Glutamatergic neuron (in vitro differentiated cells): ENCODE measurements at places on chromosomes 3 and 15. TPM values are rescaled to one million over a fixed set of nuclear protein-coding genes. Genes with fewer than 3 reads are reported as not detected.

Gene GOLGA8S
- not detected for total RNA-seq

- H3K27me3 ChIP-seq = no peaks in the 10 kb centered on the region
- H3K27ac ChIP-seq = no peak overlapping the region
- no peak for DNase-seq
- H3K4me1 ChIP-seq = no peaks in the 10 kb centered on the region
- H3K4me3 ChIP-seq = no peak overlapping the region
Measured at GRCh38 chr3:164380156-164380555, 698.1 kb downstream of the SI start.

GRCh38 chr3:27078246-27078913 is 290.8 kb downstream of the NEK10 start:
- no peak overlapping the region for H3K27ac ChIP-seq
- no peak for DNase-seq
- H3K4me1 ChIP-seq = peaks cover 7% of the 10 kb centered on the region
- no peak overlapping the region for H3K4me3 ChIP-seq
- no peaks in the 10 kb centered on the region for H3K36me3 ChIP-seq

GRCh38 chr3:48024401-48024800 is 8.2 kb upstream of the MAP4 start:
- no peak overlapping the region for H3K4me3 ChIP-seq
- H3K27ac ChIP-seq = no peak overlapping the region
- no peaks in the 10 kb centered on the region for H3K27me3 ChIP-seq

- H3K4me1 ChIP-seq = no peaks in the 10 kb centered on the region
- no peak overlapping the region for H3K27ac ChIP-seq
- H3K27me3 ChIP-seq = no peaks in the 10 kb centered on the region
- no peak overlapping the region for H3K4me3 ChIP-seq
- peaks cover 5% of the 10 kb centered on the region for H3K36me3 ChIP-seq
Measured at GRCh38 chr15:79339588-79340314, 28.8 kb downstream of the TMED3 start.

DNA sequence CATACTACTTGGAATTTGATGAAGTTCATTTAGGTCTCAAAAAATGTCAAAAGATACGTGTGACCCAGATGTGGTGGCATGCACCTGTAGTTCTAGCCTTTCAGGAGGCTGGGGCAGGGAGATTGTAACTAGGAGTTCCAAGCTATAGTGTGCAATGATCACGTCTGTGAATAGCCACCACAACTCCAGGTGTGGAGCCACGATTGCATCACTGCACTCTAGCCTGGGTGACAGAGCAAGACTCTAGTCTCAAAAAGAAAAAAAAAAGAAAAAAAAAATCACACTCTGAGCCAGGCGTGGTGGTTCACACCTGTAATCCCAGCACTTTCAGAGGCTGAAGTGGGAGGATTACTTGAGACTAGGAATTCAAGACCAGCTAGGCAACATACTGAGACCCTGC is 14.2 kb downstream of the MAP4 start:
- no peaks in the 10 kb centered on the region for H3K27me3 ChIP-seq
- no peaks in the 10 kb centered on the region for H3K36me3 ChIP-seq
- peaks cover 2% of the 10 kb centered on the region for H3K4me1 ChIP-seq
- no peak for DNase-seq
- no peak overlapping the region for H3K4me3 ChIP-seq
